ELR (cell line): ENCODE measurements at places on chromosomes 2 and 18.
A peak's percentile ranks its signal among the peaks of the same experiment; 100 is the strongest.

DNA sequence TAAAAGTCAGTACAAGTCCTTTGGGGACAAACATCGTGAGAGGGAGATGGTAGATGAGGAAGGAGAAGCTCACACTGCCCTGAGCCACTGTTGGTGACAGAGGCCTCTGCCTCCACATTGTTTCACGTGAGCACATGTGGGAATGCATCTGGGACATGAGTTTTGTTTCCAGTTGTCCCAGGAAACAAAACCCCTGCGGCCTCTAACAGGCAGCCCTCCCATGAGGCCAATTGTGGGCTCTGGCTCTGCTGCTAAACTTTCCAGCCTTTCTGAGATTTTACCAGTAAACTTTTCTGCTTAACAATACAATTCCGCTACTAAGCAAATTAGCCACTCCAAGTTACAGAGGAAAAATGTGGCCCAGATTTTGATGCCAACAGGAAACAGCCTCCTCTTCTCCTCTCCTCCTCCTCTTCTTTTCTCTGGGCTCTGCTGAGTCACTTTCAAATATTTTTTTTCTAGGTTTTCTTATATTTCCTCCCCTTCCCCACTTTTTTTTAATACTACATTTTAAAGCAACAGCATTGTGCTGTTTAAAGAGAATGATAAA, 23.4 kb upstream of the LRRC30 start:
- DNase-seq, result no peak

- no peak for DNase-seq
Measured at GRCh38 chr2:67649331-67650261, 252.5 kb downstream of the ETAA1 start.

- no peak for DNase-seq
Measured at GRCh38 chr2:57959390-57959789, 87.2 kb upstream of the VRK2 start.

- peak; percentile 50 for DNase-seq
Measured at GRCh38 chr2:30234180-30234971, 3.0 kb downstream of the LBH start.

DNA sequence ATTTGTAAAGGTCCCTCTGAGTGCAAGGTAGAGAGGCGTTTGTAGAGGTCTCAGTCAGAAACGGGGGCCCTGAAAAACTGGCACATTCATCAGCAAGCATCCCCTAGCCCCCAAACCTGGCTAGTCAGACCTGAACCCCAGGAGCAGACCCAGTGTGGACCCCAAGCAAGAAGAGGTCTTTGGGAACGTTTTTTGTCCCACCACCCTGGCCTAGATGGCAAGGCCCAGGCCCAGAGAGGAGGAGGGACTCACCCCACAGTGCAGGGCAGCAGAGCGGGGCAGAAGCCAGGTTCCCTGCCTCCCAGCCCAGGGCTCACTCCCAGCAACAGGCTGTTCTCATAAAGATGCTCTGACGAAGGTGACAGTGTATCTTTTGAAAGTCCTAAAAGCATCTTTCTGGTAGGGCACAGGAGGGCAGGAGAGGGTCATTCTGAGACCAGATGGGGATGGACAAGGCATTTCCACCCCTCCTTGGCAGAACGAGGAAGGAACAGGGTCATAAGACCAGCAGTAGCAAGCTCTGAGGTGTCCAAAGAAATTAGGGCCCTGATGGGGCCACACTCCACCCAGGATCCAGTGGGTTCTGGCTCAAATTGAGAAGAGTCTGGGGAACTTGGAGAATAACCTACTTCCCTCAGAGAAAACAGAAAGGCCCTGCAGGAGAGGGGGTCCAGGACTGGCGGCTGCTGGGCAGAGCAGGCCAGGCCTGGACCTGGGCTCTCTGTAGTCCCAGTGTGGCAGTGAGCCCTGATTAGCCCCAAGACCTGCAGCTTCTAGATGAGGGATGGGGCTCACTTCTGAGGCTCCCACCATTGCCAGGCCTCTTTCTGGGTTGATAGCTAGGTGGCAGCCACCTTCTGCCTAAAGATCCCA, 18.2 kb downstream of the ADRA2B start:
- no peak for DNase-seq

- DNase-seq, result no peak
Measured at GRCh38 chr2:174333372-174334277, 1.1 kb upstream of the SP9 start.

GRCh38 chr18:55252053-55252675, 292.9 kb upstream of the CCDC68 start:
- peak; percentile 28 for DNase-seq

GRCh38 chr2:8587920-8588830, 93.7 kb upstream of the ID2 start:
- no peak for DNase-seq

DNA sequence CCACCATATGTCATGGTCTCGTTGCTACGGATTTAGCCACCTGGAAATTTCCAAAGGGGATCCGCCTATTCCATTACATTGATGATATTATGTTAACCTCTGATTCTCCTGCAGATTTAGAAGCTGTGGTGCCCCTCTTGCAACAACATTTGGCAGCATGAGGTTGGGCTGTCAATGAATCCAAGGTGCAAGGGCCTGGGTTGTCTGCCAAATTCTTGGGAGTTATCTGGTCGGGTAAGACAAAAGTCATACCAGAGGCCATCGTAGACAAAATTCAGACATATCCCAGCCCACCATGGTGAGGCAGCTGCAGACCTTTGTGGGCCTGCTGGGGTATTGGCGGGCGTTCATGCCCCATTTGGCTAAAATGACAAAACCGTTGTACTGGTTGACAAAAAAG, 13.6 kb upstream of the C2orf42 start:
- DNase-seq, result no peak

DNA sequence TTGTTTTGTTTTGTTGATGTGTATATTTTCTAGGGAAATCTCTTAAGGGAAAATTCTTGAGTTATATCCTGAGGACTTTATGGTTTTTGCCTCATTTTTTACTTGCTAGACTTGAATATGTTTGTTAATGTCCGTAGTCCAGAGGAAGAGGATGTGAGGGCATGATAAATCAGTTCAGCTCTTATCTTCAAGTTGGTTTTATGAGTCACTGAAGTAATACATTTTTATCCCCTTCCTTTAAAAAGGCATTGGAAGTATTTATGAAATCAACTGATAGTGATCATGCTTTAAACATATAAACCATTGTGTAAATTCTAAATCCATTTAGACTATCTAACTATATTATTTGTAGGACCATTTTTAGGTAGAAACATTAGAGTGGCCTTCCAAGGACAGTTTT, 43.9 kb upstream of the CYBRD1 start:
- DNase-seq, result peak; percentile 61

GRCh38 chr2:237137626-237138323, 52.1 kb downstream of the COPS8 start:
- DNase-seq, result no peak

- DNase-seq, result no peak
Measured at GRCh38 chr2:187118331-187119099, 269.5 kb upstream of the ZSWIM2 start.

- no peak for DNase-seq
Measured at GRCh38 chr2:223735035-223735640, 102.2 kb downstream of the AP1S3 start.

GRCh38 chr2:107436281-107436680, 390.4 kb upstream of the RGPD4 start:
- DNase-seq, result no peak

DNA sequence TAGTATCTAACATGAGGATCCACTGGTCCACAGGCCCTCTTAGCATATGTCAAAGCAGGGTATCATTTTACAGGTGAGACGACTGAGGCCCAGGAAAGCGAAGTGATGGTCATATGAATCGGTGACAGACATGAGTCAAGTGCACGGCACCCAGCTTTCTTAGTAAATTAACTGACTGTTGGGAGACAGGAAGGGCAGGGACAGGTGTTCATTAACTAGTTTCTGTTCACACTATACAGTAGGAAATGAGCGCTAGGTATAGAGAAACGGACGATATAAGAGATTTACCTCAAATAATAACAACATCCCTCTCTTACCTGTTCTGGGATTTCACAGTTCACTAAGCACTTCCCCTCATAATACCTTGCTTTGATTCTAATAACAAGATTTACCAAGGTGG, 1.7 kb upstream of the SMARCAL1 start:
- DNase-seq, result no peak

GRCh38 chr2:3113769-3114168, 263.8 kb downstream of the EIPR1 start:
- no peak for DNase-seq

DNA sequence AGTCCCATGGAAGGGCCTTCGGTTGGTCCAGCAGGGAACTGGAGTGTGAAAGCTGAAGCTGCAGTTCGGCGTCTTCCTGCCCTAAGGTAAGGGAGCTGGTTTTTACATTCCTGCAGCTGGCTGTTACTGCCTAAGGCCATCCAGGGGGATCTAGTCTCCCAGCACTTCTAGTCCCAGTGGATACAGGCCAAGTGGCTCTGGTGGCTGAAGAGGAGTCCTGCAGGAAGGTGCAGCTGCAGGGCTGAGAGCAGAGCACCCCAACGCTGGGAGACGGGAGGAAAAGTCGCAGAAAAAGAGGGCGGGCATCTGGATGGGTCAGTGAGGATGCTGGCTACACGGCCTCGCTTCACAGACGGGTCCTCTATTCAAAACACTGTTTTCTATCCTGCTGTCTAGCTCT, 225.0 kb upstream of the HS6ST1 start:
- no peak for DNase-seq

DNA sequence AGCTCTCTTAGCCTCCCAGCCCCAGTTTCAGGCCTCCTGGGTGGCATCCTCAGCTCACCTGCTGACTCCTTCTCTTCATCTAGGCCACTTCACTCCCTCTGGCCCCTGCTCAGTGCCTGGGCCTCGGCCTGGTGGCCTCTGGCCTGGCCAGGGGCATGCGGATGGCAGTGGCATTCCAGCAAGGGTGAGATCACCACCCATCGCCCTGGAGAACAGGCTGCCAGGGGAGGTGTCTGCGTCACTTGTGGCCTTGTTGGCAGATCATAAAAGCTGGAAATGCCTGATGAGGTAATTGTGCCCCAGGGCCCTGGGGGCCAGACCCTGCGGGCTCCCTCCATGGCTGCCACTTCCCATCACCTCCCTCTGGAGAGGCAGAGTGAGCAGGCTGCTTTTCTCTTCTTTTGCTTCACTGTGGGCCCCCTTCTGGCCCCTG, 72.5 kb upstream of the SMAD2 start:
- peak; percentile 94 for DNase-seq

DNA sequence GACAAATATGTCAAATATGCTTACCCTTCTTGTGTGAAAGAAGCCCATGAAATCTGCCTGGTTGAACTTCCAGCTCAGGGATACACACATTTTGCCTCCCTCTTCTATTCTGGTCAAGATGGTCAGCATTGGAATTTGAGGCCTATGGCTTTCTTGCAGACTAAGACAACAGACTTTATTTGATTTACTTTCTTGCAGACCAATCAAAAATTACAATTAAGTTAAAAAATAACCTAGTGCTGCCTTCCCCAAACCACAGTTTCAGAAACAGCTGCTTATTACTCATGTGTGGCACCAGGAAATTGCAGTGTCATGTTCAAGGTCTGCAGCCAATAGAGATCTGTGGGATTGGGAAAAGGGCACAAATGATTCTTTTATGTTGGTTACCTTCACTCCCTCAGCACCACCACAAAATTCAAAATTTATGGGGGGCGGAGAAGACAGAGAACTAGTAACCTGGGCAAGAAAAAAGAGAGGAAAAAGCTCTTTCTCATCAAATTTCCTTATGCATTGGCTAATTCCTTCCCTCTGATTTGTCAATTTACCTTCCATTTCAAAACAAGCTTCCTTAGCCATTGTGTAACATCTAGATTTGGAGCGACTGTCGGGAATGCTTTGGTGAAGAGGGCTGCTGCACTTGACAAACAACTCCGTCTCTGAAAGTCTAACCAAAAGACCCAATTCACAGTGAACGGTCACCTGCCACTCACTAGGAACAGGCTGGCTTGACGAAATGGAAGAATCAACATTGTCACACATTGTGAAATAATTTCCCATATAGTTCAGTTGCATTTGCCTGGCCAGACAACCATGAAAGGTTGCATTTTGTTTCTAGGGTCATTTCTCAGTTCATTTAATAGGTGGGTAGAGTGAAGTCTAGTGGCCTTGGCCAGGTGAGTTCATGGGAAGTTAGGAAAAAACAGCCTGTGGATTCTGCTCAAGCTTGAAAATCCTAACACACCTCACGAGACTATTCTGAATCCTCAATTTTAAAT, 100.4 kb upstream of the FZD5 start:
- DNase-seq, result peak; percentile 57

DNA sequence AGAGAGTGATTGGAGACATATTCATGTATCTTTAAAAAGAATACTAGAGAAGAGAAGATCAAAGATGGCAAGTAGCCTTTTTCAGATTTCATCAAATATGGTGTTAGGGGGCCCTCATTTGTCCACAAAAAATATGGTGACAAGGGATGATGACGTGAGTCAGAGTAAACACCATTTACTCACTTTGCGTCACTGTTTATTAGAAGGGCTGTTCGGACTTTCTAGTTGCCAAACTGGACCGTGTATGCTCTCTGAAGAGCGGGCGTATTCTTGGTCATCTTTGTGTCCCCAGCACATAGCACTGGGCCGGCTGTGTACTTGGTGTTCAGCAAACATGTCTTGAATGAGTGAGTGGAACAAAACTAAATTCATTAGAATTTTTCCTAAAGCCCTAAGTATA, 37.5 kb downstream of the TTC39C start:
- no peak for DNase-seq

- peak; percentile 51 for DNase-seq
Measured at GRCh38 chr2:112074506-112074905, 19.4 kb downstream of the TMEM87B start.

- no peak for DNase-seq
Measured at GRCh38 chr2:106124106-106124756, 69.9 kb downstream of the UXS1 start.

DNA sequence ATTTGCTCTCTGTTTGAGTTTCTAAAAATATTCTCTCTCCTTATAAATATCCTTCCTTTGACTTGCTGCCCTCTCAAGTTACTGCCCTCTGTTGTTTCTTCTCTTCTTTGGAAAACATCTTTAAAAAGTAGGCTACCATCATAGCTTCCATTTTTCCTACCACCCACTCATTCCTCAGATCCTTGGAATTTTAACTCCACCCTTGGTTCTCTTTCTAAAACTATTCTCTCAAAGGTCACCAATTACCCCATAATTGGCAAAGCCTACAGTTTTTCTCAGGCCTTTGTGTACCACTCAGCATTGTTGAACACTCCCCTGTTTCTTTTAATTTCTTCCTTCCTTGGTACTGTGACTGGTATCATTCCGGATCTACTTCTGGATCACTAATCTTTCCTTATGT, 43.0 kb upstream of the ITGAV start:
- DNase-seq, result no peak

DNA sequence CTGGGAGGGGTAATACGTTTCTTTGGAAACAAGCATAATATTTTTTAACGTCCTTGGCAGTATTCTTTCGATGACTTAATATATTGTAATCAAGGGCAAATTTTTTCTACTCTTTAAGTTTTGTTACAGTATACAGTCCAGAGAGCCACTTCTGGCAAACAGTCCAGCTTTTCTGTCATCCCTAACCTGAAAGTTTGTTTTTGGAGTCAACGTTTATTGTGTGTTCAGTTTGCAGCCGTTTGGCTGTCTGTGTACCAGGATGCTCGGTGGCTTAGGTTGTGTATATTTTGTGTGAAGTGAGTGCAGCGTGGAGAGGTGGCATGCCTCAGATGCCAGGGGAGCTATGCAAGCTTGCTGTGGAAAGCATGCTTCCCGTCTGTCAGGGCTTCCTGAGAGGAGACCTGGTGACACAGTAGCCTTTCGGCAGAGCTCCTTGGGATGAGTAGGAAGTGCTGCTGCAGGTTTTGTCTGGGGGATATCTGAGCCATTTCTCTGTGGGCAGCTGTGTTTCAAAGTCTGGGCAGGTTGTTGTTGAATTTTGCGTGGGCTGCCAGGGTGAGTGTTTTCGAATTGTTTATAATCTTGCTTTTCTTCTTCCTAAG, 14.7 kb downstream of the MAP3K20 start:
- DNase-seq, result peak; percentile 78

GRCh38 chr2:28310107-28310506, 82.6 kb upstream of the FOSL2 start:
- no peak for DNase-seq
